ENCODE measurements at places on chromosomes 7 and 10.

DNA sequence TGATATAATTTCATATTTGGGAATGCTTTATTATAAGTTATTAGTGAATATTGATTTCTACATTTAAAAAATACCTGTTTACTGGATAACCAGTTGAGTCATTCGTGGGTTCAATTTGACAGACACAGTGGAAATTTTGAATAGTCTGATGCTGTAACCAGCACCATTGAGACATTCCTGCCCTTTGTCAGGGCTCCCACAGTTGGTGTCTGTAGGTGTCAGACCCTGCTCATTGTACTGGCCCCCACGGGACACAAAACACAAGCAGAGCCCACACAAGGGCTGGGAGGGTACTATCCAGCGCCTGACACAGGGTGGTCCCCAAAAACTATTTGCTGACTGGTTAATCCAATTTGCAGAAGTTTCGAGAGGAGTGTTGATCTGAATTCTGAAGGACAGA lies 35.9 kb downstream of the EEPD1 start:
- no peak for DNase-seq

DNA sequence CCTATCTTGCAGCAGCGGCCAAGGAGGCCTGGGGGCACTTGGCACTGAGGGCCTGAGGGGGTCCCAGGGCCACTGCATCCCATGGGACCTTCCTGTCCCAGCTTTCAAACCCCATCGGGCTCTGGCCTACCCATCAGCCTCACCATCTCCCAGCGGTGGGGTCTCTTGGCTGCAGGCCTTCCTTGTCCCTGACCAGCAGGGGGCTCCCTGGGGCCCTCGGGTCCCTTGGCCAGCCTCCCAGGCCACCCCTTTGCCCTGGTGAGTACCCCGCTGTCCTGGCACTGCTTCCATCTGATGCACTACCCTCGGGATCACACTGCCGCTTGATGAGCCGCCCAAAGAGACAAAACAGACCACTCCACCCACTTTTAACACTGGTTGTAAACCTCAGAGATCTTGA lies 43.5 kb downstream of the YKT6 start:
- DNase-seq = no peak

- DNase-seq = no peak
Measured at GRCh38 chr7:96689414-96689813, 20.2 kb downstream of the SEM1 start.

DNA sequence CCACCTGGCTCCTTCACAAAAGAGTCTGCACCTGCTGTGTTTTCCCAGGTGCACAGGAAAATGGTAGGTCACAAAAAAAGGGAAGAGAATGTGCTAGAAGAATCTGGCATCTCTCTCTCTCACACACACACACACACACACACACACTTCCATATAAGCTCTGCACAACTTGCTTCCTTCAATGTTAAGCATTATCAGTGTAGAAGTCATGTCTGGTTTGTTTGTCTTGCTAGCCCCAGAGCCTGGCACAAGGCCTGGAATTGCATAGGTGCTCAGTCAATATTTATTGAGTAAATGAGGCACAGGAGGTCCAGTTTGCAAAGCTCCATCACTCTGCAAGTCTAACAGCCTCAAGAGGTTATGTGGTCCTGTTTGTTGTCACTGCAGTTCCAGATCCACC lies 867.3 kb upstream of the AUTS2 start:
- DNase-seq = no peak

DNA sequence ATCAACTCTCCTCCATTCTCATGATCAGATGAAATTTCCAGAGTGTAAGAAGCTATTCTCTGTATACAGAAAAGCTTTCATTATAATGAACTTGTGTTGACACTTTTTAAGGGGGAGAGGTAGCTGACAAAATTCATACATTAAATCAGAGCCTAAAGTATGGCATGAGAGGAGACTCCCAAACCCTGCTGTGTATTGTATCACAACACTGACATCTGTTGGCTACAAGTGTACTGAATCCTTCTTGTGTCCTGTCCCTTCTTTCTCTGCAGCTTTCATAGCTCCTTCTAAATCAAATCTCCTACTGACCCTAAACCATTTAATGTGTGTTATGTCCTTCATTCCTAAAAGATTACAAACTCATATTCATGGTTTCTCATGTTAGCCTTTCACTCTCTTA lies 70.9 kb downstream of the GCC1 start:
- DNase-seq = no peak

GRCh38 chr10:44385696-44386441 lies 972 bp upstream of the CXCL12 start:
- no peak for DNase-seq

GRCh38 chr10:96460316-96460715 lies 53.4 kb downstream of the TLL2 start:
- DNase-seq = no peak

- DNase-seq = no peak
Measured at GRCh38 chr10:77587416-77587790, 50.2 kb downstream of the KCNMA1 start.

GRCh38 chr10:61391281-61391680 lies 61.9 kb downstream of the TMEM26 start:
- DNase-seq = no peak

GRCh38 chr10:9615189-9615588 lies 1402.5 kb upstream of the CELF2 start:
- DNase-seq = no peak

DNA sequence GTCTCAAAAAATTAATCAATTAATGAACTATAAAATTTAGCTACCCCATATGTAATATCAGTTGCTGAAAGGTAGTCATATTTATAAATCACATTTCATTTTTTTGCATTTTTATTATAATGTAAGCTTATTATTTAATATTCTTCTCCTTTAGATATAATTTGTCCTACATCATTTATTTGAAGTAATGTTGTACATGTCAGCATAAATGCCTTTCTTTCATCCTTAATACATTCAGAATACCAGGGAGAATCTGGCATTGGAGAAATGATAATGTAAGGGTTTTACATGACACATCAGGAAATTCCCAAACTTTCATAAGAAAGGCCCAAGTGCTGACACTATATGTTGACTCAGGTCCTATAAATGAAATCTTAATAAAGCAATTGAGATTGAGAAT lies 742.1 kb downstream of the CNTNAP2 start:
- no peak for DNase-seq

GRCh38 chr10:16967866-16968415 lies 150.7 kb upstream of the RSU1 start:
- DNase-seq = no peak

GRCh38 chr10:93039110-93039509 lies 21.5 kb upstream of the CYP26C1 start:
- no peak for DNase-seq

- no peak for DNase-seq
Measured at GRCh38 chr7:131624536-131624935, 68.1 kb upstream of the PODXL start.

DNA sequence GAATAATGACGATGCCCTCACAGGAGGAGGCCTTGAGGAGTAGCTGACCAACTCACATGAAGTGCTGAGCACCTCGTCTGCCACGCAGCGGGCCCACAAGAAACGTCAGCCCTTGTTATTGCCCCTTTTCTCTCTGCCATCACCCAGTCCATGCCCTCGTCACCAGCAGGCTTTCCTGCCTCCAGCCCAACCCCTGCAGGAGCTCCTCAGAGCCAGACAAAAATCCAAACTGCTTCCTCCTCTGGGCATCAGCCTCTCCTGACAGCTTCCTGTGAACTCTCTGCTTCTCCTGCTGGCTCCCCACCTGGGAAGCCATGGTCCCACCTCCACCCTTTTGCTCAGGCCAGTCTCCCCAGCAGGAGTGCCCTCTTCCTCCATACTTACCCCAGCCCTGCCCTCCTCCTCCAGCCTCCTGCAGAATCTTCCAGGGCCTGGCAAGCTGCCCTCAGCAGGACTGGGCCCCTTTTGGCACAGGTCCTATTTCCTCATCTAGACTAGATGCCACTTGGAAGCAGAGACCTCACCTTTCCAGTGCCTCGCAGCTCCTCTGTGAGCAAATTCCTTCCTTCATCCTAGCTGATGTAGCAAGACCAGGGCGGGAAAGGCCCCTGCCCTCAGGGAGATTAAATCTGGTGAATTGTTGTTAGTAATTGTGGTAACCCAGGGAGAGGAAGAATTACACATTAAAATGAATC lies 115.1 kb downstream of the C10orf105 start:
- DNase-seq = no peak

GRCh38 chr10:71136036-71136721 lies 76.2 kb upstream of the UNC5B start:
- DNase-seq = no peak

GRCh38 chr10:98664329-98665042 lies 217.8 kb upstream of the HPS1 start:
- DNase-seq = no peak

Measured in ascending aorta (tissue), 2 donors.